ENCODE measurements at places on chromosomes 16 and 17.

DNA sequence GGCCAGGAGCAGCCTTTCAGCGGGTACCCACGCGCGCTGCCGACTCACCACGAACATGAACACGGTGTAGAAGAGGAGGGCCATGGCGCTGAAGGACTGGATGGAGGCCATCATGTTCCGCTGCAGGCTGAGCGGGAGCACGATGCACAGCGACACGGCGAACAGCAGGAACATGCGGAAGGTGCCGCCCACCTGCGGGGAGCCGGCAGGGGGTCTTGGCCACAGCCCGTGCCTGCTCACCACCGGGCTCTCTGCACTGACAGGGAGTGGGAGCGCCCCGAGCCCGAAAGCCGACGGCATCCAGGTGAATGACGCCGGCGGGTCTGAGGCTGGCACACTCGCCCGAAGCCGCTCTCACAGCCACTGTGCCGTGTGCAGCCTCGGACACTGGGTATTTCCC, 13.0 kb downstream of the SLC38A10 start:
- no peaks in the 10 kb centered on the region for H3K27me3 ChIP-seq
- peaks cover 86% of the 10 kb centered on the region for H3K36me3 ChIP-seq
- H3K27ac ChIP-seq, result no peak overlapping the region
- H3K4me1 ChIP-seq, result peaks cover 32% of the 10 kb centered on the region
- H3K4me3 ChIP-seq, result no peak overlapping the region
- DNase-seq, result no peak

DNA sequence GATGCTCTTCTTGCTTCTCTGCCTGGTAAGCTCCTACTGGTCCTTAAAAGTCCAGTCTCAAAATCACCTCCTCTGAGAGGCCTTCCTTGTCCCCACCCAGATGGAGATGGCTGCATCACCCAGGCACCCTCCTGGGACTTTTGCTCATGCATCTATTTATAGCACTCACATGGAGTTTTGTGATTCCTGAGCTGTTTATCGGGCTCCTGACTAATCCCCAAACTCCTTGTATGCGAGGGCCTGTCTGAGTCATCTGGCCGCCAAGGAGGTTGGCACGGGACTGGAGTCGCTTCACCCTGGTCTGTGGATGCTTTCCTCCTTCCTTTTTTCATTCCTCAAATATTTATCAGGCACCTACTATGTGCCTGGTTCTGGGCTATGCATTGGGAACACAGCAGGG, 2.3 kb upstream of the MAP2K3 start:
- H3K4me3 ChIP-seq, result no peak overlapping the region
- no peak for DNase-seq
- H3K27me3 ChIP-seq, result no peaks in the 10 kb centered on the region
- no peaks in the 10 kb centered on the region for H3K36me3 ChIP-seq
- H3K27ac ChIP-seq, result no peak overlapping the region

DNA sequence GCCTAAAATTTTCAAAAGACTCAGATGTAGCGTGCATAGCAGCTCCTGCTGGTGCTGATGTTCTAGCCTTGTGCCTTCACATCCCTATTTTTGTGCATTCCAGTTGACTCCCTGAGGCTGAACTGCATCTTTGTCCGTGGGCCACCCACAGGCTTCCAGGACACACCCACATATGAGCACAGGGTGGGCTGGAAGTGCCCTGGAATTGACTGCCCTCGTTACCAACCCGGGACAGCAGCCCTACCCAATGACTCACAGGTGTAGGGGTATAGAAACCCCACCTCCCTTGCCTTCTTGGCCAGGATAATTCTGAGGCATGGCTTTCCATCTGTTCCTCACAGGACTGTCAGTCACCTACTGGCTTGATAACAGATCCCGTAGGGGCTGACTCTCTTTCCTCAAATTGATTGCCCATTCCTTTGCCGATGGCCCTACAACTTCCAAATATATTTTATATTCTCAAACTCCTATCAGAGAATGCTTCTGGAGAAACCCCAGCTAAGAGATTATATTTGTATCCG, 65.9 kb upstream of the CDH13 start:
- no peaks in the 10 kb centered on the region for H3K4me1 ChIP-seq
- no peaks in the 10 kb centered on the region for H3K27me3 ChIP-seq
- no peak overlapping the region for H3K27ac ChIP-seq
- no peak for DNase-seq
- H3K4me3 ChIP-seq, result no peak overlapping the region

DNA sequence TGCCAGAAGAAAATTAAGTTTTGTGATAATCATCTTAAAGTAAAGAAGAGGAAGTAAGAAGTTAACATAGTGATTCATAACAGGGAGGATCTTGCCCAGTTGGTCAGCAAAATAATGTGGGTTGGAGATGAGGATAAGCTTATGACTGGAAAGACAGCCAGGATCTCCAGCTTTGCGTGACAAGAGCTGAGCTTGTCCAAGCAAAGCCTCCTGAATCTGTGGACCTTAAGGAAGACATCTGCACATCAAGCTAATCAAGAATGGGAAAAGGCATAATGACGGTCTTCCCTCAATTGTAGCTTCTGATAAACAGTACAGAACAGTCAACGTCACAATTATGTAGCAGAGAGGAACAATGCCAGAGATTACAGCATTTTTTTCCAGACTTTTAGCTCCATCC, 744.7 kb upstream of the GOT2 start:
- H3K27ac ChIP-seq, result no peak overlapping the region
- H3K4me3 ChIP-seq, result no peak overlapping the region
- H3K27me3 ChIP-seq, result no peaks in the 10 kb centered on the region
- no peaks in the 10 kb centered on the region for H3K4me1 ChIP-seq
- no peaks in the 10 kb centered on the region for H3K36me3 ChIP-seq

GRCh38 chr17:54680410-54680809, 220.2 kb upstream of the TOM1L1 start:
- H3K36me3 ChIP-seq, result no peaks in the 10 kb centered on the region
- no peak overlapping the region for H3K4me3 ChIP-seq
- no peak overlapping the region for H3K27ac ChIP-seq
- no peak for DNase-seq
- no peaks in the 10 kb centered on the region for H3K27me3 ChIP-seq

DNA sequence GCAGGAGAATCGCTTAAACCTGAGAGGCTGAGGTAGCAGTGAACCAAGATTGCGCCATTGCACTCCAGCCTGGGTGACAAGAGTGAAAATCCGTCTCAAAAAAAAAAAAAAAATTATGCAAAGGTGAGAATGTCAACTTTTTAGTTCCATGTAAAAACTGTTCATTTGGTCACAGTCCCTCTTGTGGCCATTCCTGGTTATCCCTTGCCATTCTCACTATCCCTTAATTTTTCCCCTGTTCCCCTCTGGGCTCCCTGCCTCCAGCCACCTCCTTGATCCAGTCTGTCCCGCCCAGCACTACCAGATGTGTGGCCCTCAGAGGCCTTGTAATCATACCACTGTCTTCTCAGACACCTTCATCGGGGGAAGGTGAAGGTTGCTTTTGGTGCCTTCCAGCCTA, 23.4 kb downstream of the DCAF7 start:
- H3K4me1 ChIP-seq, result no peaks in the 10 kb centered on the region
- DNase-seq, result no peak

- DNase-seq, result no peak
- no peak overlapping the region for H3K27ac ChIP-seq
- no peaks in the 10 kb centered on the region for H3K4me1 ChIP-seq
- no peaks in the 10 kb centered on the region for H3K27me3 ChIP-seq
Observed at GRCh38 chr16:48102083-48103008, 53.4 kb downstream of the ABCC12 start.

- DNase-seq, result peak; percentile 39
- no peak overlapping the region for H3K4me3 ChIP-seq
- peak overlapping the region; percentile 24 for H3K27ac ChIP-seq
- H3K36me3 ChIP-seq, result no peaks in the 10 kb centered on the region
Observed at GRCh38 chr16:15807603-15808009, 49.2 kb downstream of the MYH11 start.

DNA sequence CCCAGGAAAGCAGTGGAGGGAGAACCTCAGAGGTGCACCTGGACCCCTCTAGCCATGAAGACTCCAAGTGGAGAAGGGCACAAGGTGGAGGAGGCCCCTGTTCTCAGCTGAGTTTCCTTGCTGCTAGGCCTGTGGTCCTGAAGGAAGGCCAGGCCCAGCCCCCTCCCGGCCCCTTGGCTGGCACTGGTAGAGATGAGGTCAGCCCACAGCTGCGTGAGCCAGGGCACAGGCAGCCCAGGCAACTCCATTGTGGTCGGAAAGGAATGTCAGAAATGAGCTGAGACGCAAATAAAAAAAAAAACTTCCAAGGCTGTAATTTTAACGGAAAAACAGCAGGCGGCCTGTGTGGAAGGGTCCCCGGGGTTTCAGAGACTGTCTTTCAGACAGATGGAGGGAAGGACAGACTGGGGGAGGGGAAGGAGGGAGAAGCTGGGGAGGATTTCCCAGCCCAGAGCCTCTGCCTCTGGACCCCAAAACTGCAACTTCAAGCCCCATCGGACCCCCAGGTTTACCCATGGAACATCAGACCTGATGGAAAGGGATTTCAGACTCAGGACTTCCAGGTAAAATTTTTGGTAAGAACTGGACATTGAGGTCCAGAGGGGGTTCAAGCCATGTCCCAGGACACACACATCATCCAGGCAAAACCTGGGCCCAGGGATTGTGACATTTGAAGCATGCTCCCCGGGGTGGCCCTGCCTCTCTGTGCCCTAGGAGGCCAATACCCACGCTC, 25.6 kb upstream of the MRPS23 start:
- H3K27me3 ChIP-seq, result no peaks in the 10 kb centered on the region
- H3K4me3 ChIP-seq, result no peak overlapping the region
- peak overlapping the region; percentile 75 for H3K27ac ChIP-seq
- no peaks in the 10 kb centered on the region for H3K36me3 ChIP-seq
- DNase-seq, result no peak

GRCh38 chr16:50778284-50779163, 36.6 kb downstream of the CYLD start:
- no peak overlapping the region for H3K4me3 ChIP-seq
- no peak for DNase-seq
- no peaks in the 10 kb centered on the region for H3K27me3 ChIP-seq

- peak; percentile 96 for DNase-seq
- H3K36me3 ChIP-seq, result peaks cover 36% of the 10 kb centered on the region
Observed at GRCh38 chr16:88737298-88738150, 31.2 kb downstream of the CTU2 start.

GRCh38 chr17:77281122-77281903, 140.5 kb downstream of the SEC14L1 start:
- peak overlapping the region; percentile 61 for H3K4me3 ChIP-seq
- H3K27me3 ChIP-seq, result peaks cover 7% of the 10 kb centered on the region
- peaks cover 57% of the 10 kb centered on the region for H3K4me1 ChIP-seq
- no peak overlapping the region for H3K27ac ChIP-seq
- H3K36me3 ChIP-seq, result no peaks in the 10 kb centered on the region

GRCh38 chr17:50482110-50482509, 3.5 kb downstream of the RSAD1 start:
- H3K36me3 ChIP-seq, result peaks cover 32% of the 10 kb centered on the region
- peaks cover 48% of the 10 kb centered on the region for H3K4me1 ChIP-seq
- peak; percentile 78 for DNase-seq
- H3K27me3 ChIP-seq, result no peaks in the 10 kb centered on the region
- no peak overlapping the region for H3K27ac ChIP-seq

DNA sequence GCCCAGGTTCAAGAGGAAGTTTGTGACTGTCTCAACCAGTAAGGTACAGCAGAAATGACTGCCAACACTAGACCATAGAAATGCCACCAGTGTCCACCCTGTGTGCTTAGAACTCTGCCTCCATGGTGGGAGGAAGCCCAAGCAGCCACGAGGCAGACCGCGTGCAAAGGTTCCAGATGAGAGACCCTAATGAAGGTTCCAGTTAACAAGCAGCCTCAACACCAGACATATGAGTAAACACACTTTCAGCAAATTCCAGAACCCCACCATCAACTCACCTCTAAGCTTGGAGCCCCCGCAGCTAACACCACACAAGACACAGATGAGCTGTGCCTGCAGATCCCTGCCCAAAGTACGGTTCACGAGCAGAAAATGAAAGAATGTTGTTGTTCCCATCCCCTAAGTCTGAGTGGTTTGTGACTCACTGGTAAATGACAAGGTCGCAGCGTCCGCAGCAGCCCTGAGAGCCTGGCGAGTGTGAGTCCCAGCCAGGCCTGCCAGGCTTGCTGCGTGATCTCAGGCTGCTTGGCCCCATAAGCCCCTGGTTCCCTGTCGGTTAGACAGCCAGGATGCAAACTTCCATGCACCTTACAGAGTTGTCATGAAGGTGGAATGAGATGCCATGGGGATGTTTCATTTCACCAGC, 193.7 kb downstream of the C16orf95 start:
- no peaks in the 10 kb centered on the region for H3K36me3 ChIP-seq
- H3K4me1 ChIP-seq, result peaks cover 4% of the 10 kb centered on the region
- H3K27ac ChIP-seq, result no peak overlapping the region
- no peaks in the 10 kb centered on the region for H3K27me3 ChIP-seq

DNA sequence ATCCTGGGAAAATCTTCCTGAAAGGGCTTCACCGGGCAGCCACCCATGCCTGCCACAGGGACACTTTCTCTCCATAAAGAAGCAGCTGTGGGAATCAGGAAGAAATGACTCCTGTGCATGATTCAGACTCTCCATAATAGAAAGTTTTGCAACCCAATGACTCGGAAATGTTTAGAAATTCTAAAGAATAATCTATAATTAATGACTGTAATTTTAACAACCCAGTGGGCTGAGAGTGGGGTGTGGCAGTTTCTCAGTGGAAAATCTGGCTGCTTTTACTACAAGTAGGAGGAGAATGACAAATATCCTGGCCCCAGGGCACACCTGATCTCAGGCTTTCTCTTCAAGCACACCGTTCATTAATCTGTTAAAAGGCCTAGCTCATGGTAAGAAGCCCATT, 25.7 kb downstream of the IRF8 start:
- no peak overlapping the region for H3K4me3 ChIP-seq
- no peaks in the 10 kb centered on the region for H3K27me3 ChIP-seq
- H3K36me3 ChIP-seq, result peaks cover 15% of the 10 kb centered on the region

DNA sequence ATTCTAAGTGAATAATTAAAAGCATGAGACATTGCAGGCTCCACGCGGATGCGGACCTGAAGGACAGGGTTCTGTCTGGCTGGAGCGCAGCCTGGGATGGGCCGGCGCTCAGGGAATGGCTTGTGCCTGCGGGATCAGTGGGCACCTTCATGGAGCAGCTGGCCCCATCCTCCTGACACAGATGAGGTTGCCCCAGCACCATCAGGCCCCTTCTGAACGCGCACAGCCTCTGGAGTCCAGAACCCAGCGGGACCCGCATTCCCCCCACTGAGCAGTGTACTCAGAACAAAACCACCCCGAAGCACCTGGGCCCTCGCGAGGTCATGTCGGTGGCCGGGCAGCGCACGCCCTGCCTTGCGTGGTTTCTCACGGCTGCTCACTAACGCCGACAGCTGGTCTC, 70.5 kb upstream of the CHMP6 start:
- no peaks in the 10 kb centered on the region for H3K27me3 ChIP-seq
- DNase-seq, result peak; percentile 65
- H3K27ac ChIP-seq, result no peak overlapping the region
- H3K4me1 ChIP-seq, result peaks cover 11% of the 10 kb centered on the region

DNA sequence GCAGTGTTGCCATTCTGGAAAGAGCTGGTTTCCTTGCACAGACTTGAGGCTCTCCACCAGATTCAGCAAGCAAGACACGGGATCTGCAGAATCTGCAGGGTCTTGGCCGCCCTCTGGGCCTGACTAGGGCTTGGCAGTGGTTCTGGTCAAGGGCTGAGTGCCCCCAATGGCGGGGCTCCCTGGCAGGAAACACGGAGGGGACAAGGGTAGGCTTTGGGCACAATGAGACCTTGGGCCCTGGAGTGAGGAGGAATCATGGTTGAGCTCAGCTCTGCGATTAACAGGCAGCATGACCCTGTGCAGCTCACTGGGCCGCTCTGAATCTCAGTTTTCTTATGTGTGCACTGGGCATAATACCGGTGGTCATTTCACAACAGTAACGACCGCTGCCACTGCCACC, 249.9 kb downstream of the GSG1L start:
- no peak overlapping the region for H3K27ac ChIP-seq
- H3K36me3 ChIP-seq, result no peaks in the 10 kb centered on the region
- H3K27me3 ChIP-seq, result no peaks in the 10 kb centered on the region
- H3K4me3 ChIP-seq, result no peak overlapping the region
- DNase-seq, result peak; percentile 30
